ENCODE measurements at places on chromosomes 3 and 15.

DNA sequence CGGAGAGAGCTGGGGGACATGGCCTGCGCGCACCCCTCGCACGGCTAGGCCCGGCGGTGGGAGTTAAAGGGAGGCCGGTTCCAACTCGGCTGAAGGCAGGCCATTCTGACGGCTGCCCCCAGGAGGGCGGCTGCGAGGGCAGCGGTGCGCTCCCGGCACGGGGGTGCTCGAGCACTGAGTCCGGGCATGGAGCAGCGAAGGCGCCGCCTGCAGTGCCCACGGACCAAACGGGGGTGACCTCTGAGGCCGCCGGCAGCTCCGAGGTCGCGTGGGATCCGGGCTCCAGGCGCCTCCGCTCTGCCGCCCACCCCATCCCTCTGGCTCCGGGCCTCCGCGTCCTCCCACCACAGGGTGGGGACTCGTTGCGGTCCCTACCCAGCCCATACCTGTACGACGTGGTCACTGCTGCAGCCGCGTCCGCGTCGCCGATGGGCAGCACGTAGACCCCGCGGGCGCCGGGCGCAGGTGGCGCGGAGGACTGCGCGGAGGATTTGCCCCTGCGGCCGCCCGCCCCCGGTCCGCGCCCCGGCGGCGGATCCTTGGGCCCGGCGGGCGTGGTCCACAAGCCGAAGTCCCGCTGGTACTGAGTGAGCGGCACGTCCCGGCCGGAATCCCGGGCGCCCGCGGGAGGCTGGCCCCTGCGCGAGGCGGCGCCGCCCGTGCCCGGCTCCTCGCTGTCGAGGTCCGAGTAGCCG, 469 bp downstream of the MAP6D1 start:
- no peak for DNase-seq

GRCh38 chr3:46351646-46352045, 2.3 kb upstream of the CCR2 start:
- no peak for DNase-seq

GRCh38 chr3:188712248-188712924, 459.4 kb upstream of the TPRG1 start:
- DNase-seq: peak; percentile 56

DNA sequence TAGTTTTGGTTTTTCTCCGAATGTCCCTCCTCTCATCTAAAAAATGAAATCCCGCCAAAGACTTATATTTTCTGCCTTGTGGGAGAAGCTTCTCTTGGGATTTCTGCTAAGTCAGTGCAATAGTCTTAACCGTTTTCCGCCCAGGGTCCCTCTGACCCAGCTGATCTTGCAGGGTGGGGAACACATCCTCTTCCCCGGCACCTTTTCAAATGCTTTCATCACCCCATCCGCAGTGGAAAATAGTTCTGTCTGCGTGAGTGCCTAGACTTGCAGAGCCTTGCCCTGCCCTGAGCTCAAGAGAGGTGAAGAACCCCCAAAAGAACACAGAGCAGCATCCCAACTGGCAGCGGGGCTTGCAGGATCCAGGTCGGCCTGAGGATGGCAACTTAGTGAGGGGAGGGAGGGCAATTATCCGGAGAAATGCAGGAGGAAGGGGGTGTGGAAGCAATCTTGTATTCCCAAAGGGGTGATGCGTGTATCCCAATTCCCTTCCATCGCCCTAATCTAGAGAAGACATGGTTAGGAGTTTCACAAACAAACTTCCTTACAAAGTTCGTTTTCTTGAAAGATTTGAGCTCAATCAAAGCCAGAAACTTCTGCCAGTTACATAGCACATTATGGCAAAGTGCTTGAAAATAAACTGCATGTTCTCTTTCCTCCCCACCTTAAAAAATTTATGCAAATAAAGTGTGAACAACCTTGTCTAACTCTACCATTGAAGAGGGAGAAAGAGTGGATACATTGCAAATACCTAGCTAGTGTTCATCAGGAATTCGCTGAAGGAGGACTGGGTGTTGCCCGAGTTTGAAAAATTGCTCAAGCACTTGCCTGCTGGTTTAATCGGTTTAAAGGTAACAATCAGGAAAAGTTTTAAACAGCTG, 79.9 kb downstream of the NR2F2 start:
- DNase-seq: no peak

GRCh38 chr3:146550070-146550615, 5.7 kb upstream of the PLSCR1 start:
- DNase-seq: no peak

All from fibroblast of upper back skin (primary cell).